IMR-90 (cell line): ENCODE measurements at places on chromosomes 3 and 15. TPM values are rescaled to one million over a fixed set of nuclear protein-coding genes. Genes with fewer than 3 reads are reported as not detected.

DNA sequence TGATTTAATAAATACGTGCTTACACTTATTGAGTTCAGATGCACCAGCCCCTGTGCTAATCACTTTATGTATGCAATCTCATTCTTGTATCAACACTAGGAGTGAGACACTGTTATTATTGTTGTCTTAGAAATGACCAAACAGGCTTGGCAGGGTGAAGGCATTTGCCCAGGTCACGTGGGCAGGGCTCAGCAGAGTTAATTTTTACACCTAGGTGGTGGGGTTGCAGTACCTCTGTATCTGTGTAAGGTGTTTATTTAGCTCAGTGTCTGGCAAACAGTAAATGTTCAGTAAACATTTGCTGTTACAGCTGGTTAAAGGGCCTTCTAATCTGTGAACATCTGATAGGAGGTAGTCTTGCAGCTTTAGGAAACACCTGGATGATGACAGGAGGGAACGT is 200.0 kb downstream of the CACNA2D3 start:
- no peak for DNase-seq
- H3K27ac ChIP-seq, result no peak overlapping the region
- H3K4me3 ChIP-seq, result no peak overlapping the region
- no peaks in the 10 kb centered on the region for H3K27me3 ChIP-seq

Gene EOGT
- 35.6 and 41.2 TPM in 2 replicates for total RNA-seq

Gene LIPH
- total RNA-seq, result 0.28 and 0.36 TPM in 2 replicates

Gene TGM5
- total RNA-seq, result not detected in 2 replicates

DNA sequence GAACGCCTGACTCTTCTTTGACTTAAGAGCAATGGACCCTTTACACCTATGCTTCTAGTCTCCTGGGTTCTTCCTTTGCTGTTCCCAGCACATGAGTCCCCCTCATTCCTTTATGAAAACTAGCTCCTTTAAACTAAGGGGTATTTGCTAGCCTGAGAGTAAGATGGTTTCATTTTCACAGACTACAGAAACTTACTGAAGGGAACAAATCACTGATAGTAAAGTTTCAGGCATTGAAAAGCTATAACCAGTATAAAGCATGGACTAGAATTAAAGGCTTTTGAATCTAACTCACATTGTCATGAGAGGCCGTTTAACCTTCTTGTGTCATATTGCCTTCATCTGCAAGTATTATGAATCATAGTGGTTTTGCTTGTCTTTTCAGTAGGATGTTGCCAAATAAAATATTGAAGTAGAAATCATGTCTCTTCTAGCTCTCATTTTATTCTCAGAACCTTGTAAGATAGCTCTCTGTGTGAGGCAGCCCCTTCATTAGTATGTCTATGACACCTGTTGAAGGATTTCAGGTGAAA is 765.9 kb downstream of the NR2F2 start:
- no peaks in the 10 kb centered on the region for H3K4me1 ChIP-seq
- H3K36me3 ChIP-seq, result no peaks in the 10 kb centered on the region
- no peak overlapping the region for H3K4me3 ChIP-seq
- DNase-seq, result no peak

Gene SLMAP
- 26.5 and 32.2 TPM in 2 replicates for total RNA-seq

DNA sequence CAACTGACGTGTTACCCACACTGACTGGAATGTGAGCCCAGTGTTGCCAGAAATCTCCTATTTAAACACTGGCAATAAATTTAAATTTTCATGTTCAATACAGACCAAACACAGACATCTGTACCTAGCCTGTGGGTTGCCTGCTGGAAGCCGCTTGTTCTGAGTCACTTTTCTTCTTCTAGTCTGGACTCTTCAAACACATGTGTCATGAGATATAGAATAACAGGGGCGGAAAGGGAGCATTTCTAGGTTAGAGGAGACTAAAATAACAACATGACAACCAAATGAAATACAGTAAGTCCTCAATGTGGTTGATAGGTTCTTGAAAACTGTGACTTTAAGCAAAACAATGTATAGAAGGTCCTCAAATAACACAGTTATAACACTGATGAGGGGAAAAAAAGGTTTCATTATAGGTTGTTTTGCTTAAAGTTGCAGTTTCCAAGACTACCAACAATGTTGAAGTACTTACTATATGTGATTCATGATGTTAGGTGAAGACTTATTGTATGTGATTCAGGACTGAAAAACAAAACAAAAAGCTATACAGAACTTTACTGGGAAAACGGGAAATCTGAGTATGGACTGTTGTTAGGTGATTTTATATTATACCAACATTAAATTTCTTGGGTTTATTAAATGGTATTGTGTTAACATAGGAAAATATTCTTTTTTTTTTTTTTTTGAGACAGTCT is 63.1 kb downstream of the PRKAR2A start:
- H3K4me1 ChIP-seq, result no peaks in the 10 kb centered on the region
- H3K36me3 ChIP-seq, result peaks cover 11% of the 10 kb centered on the region
- no peak overlapping the region for H3K4me3 ChIP-seq
- DNase-seq, result peak; percentile 88

- H3K36me3 ChIP-seq, result no peaks in the 10 kb centered on the region
- H3K4me1 ChIP-seq, result peaks cover 2% of the 10 kb centered on the region
- no peak for DNase-seq
- H3K27me3 ChIP-seq, result peaks cover 3% of the 10 kb centered on the region
- H3K4me3 ChIP-seq, result no peak overlapping the region
Measured at GRCh38 chr3:56918111-56918568, 116.4 kb upstream of the ARHGEF3 start.

GRCh38 chr3:25023876-25024275 is 404.2 kb upstream of the RARB start:
- no peak overlapping the region for H3K27ac ChIP-seq
- DNase-seq, result no peak
- no peaks in the 10 kb centered on the region for H3K36me3 ChIP-seq
- no peak overlapping the region for H3K4me3 ChIP-seq
- no peaks in the 10 kb centered on the region for H3K4me1 ChIP-seq

DNA sequence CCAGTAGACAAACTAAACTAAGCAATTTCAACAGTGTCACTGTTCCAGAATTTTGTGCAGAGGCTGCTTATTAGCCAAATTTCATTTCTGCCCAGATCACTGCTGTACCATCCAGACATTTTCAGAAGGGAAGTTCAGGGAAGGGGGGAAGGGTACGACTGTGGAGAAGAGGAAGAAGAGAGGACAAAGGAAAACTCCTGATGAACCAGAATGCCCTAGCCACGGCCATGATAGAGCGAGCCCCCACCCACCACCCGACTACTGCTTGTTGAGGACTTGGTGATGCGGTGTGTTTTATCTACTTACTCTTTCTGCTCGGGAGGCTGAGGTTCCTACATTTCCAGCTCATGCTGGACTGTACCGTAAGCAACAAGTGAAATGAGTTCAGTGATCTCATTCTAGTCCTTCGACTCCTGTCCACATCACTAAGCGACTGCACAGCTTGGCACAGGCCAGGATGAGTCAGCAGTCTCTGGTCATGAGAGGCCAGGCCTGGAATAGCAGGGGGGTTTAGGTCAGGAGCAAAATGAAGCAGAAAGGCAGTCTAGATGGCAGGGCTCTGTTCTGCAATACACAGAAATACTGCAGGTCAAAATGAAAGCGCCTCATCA is 330.8 kb downstream of the TIGIT start:
- no peaks in the 10 kb centered on the region for H3K36me3 ChIP-seq
- DNase-seq, result peak; percentile 99
- peak overlapping the region; percentile 62 for H3K4me3 ChIP-seq
- peaks cover 12% of the 10 kb centered on the region for H3K4me1 ChIP-seq
- H3K27ac ChIP-seq, result peak overlapping the region; percentile 99
- no peaks in the 10 kb centered on the region for H3K27me3 ChIP-seq

DNA sequence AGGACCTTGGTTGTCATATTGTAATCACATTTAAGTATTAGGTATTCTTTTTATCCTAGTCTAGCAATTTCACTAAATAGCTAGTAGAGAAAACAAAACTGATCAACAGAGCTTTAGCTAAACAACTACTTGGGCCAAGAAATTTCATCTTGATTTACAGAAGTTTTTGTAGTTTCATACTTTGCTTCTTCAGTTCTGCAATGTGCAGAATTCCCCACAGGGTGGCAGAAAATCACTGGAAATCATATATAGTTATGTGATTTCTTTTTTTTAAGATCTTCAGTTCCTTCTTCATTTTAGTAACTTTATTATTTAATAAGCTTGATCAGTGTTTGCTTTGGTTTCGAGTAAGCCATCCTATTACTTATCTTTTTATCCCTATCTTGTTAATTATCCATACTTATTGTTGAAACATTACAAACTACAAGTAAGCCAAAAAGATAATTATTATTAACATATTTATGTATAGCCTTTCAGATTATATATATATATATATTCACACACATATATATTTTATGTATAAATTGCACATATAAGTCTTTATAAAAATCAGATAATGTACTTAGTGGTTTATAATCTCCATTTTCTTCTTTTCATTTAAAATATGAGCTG is 2.2 kb upstream of the BNIP2 start:
- no peak overlapping the region for H3K27ac ChIP-seq
- no peaks in the 10 kb centered on the region; the same call in 1 of the 2 replicates for H3K27me3 ChIP-seq
- H3K36me3 ChIP-seq, result no peaks in the 10 kb centered on the region; the same call in 1 of the 2 replicates
- peak; percentile 58 for DNase-seq
- H3K4me1 ChIP-seq, result peaks cover 3% of the 10 kb centered on the region; the same call in 1 of the 2 replicates

DNA sequence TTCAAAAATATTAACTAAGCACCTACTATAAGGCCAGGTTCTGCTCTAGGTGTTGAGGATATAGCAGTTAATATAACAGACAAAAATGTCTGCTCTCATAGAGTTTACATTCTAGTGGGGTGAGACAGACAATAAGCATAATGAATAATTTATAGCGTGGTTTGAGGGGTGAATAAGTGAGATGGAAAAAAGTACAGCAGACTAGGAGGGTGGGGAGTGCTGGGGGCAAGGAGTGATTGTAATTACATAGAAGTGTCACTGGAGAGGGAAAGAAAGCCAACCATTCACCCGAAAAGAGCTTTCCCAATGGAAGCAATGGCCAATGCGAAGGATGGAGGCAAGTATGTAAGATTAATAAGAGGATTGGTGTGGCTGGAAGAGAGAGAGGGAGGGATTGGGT is 552.9 kb upstream of the KCNMB2 start:
- no peak overlapping the region for H3K27ac ChIP-seq
- no peak for DNase-seq
- no peak overlapping the region for H3K4me3 ChIP-seq
- no peaks in the 10 kb centered on the region for H3K36me3 ChIP-seq

DNA sequence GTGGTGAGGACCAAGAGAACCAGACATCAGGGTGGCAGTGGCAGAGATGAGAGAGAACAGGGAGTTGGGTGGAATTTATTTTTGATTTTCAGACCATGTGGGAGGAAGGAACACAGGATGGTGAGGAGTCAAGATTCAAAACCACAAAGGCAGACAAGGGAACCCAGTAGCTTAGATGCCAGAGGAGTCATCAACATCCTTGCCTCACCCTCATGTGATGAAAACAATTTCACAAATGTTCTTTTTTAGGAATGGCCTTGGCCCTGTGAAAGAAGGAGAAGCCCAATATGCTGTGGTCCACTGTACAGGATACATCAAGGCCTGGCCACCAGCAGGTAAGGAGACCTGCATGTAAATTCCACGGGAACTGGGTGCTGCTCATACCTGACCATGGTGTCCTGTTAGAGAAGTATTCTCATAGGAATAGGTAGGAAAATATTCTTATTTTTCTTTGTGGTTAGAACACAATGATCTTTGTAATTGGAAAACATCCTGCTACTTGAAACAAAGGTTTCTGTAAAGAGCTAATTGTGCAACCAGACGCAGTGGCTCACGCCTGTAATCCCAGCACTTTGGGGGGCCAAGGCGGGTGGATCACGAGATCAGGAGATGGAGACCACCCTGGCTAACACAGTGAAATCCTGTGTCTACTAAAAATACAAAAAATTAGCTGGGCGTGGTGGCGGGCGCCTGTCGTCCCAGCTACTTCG is 110.0 kb downstream of the ARNT2 start:
- H3K27me3 ChIP-seq, result no peaks in the 10 kb centered on the region
- H3K4me1 ChIP-seq, result peaks cover 16% of the 10 kb centered on the region
- peaks cover 10% of the 10 kb centered on the region for H3K36me3 ChIP-seq
- H3K4me3 ChIP-seq, result no peak overlapping the region
- H3K27ac ChIP-seq, result peak overlapping the region; percentile 92; the same call in 1 of the 2 replicates

Gene ALPK3
- total RNA-seq, result under 0.01 TPM in 2 replicates

GRCh38 chr15:92438471-92438870 is 44.8 kb downstream of the ST8SIA2 start:
- H3K36me3 ChIP-seq, result no peaks in the 10 kb centered on the region
- no peaks in the 10 kb centered on the region for H3K4me1 ChIP-seq
- no peak overlapping the region for H3K27ac ChIP-seq
- no peak for DNase-seq
- H3K4me3 ChIP-seq, result no peak overlapping the region
- H3K27me3 ChIP-seq, result no peaks in the 10 kb centered on the region

DNA sequence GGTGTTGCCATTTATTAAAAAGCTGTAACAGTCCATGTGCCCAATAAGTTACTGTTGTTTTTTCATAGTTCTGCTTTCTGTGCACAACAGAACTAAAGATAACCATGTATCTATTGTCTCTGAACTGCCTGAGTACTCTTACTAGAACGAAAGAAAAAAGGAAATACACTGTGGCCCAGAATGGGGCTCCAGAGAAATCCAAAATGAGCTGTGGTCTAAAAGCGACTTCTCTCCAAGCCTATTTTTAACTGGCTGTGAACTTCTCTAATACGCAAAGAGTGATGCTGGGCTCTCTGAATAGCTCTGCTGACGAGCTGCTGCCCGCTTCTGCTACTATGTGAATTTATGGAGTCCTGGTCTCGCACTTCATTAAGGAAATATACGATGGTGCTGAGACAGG is 56.2 kb upstream of the LPP start:
- no peak overlapping the region for H3K27ac ChIP-seq
- no peak for DNase-seq
- H3K36me3 ChIP-seq, result no peaks in the 10 kb centered on the region
- peaks cover 3% of the 10 kb centered on the region; the same call in 1 of the 2 replicates for H3K27me3 ChIP-seq
- no peak overlapping the region for H3K4me3 ChIP-seq

GRCh38 chr3:72872183-72872582 is 15.7 kb upstream of the GXYLT2 start:
- H3K27me3 ChIP-seq, result peaks cover 2% of the 10 kb centered on the region; the same call in 1 of the 2 replicates
- H3K4me1 ChIP-seq, result no peaks in the 10 kb centered on the region
- peak; percentile 55 for DNase-seq
- no peak overlapping the region for H3K27ac ChIP-seq
- no peaks in the 10 kb centered on the region for H3K36me3 ChIP-seq

GRCh38 chr15:76470691-76471090 is 134.1 kb downstream of the ISL2 start:
- no peak overlapping the region for H3K4me3 ChIP-seq
- H3K27ac ChIP-seq, result no peak overlapping the region
- H3K27me3 ChIP-seq, result no peaks in the 10 kb centered on the region
- H3K4me1 ChIP-seq, result no peaks in the 10 kb centered on the region
- no peaks in the 10 kb centered on the region for H3K36me3 ChIP-seq
- peak; percentile 67 for DNase-seq

DNA sequence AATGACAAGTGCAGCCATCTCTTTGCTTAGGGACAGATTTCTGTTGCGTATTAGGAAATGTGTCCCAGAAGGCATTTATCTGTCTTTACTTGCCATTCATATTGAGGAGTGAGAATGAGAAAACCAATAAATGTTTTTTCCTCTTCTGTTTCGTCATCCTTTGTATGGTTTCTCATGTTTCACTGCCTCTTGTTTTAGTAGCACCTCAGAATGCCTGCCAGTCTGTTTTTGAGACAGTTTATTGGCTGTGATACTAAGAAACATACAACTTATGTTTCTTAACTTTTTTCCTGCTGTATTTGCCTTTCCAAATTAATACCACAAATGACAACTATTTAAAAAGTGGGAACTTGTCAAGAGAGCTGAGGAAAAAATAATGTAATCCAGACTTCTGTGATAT is 390.2 kb upstream of the GOLIM4 start:
- H3K4me3 ChIP-seq, result no peak overlapping the region
- no peak overlapping the region for H3K27ac ChIP-seq
- H3K4me1 ChIP-seq, result no peaks in the 10 kb centered on the region
- H3K36me3 ChIP-seq, result no peaks in the 10 kb centered on the region
